ENCODE measurements at places on chromosomes 1 and 21.

- no peak for DNase-seq
These were observed 6.9 kb upstream of the SYT14 start for GRCh38 chr1:209931141-209931540.

- peak; percentile 4 for DNase-seq
These were observed 796 bp upstream of the TDRKH start for GRCh38 chr1:151790940-151791651.

DNA sequence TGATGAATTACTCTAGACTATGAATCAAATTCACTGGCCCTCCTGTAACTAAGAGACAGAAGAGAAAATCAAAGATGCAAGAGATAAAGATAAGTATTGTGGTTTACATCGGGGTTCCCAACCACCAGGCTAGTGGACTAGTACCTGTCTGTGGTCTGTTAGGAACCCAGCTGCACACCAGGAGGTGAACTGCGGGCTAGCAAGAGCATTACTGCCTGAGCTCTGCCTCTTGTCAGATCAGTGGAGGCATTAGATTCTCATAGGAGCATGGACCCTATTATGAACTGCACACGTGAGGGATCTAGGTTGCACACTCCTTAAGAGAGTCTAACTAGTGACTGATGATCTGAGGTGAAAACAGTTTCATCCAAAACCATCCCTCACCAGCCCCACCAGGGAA is 58.9 kb upstream of the DUSP10 start:
- DNase-seq, result no peak

DNA sequence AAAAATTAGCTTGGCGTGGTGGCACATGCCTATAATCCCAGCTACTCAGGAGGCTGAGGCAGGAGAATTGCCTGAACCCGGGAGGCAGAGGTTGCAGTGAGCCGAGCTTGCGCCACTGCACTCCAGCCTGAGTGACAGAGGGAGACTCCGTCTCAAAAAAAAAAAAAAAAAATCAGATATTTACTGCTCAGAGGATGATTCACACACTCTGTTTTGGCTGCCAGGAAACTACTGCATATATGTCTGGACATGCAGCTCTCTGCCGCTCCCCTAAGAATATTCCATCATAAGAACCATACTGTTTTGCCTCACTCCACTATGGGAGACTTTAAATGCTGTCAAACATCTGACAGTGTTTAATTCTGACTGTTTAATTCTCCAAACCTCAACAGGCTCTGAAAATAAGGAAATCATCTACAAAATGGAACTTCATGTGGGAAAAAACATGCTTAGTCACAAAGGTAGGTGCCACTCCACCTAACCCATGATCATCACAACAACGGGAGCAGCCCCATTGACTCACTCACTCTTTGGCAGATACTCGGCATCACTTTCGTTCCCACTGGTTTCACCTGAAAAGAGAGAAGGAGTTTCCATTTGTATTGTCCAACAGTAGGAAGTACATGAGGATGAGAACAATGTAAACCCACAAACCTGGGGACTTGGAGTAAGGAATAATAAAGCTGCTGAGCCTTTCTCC is 29.3 kb upstream of the BCAS2 start:
- DNase-seq, result no peak

- DNase-seq, result no peak
These were observed 41.7 kb upstream of the ARHGAP29 start for GRCh38 chr1:94279038-94279437.

DNA sequence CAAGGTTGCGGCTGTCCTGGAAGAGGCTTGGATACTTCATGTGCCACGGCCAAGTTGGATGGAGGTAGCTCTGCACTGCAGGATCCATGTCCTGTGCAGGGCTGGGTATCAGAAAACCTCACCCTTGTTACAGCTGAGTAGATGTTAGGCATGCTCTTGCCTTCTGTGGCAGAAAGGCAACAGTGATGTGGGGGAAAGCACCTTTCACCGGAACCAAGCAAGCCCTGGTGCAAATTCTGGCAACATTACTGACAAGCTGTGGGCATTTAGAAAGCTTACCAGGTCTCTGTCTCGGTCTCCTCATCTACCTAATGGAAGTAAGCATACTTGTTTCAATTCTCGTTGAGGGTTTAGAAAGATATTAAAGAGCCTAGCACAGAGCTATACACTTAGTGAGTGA is 14.5 kb upstream of the CDCA8 start:
- no peak for DNase-seq

Data from COR-L47 (cell line).